ENCODE measurements at places on chromosomes 6 and 20.

GRCh38 chr20:58102744-58103516 lies 125.5 kb downstream of the ANKRD60 start:
- peak; percentile 53 for ATAC-seq

DNA sequence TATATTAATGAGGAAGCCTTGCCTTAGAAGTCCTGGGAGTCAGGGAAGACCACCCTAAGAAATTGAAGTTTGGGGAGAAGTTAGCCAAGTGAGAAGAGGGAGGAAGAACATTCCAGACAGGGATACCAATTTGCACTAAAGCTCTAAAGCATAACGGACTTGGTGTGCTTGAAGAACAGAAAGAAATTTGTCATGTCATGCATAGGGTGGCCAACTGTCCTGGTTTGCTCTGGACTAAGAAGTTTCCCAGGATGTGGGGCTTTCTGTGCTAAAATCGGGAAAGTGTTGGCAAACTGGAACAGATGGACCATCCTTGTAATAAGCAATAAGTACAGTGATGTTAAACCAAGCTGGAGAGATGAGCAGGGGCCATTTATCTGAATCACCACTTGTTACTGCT lies 217.6 kb downstream of the ZNF217 start:
- ATAC-seq: no peak

GRCh38 chr6:162267641-162268040 lies 459.9 kb downstream of the PRKN start:
- ATAC-seq: no peak

GRCh38 chr6:75812560-75812959 lies 63.5 kb downstream of the MYO6 start:
- ATAC-seq: no peak

- ATAC-seq: peak; percentile 93
Observed at GRCh38 chr20:1266167-1266973, at the start of gene SNPH. Gene SNPH, plus strand, starts transcription at chr20:1266294. Its CDS starts 29,946 bp downstream, at chr20:1296240.

DNA sequence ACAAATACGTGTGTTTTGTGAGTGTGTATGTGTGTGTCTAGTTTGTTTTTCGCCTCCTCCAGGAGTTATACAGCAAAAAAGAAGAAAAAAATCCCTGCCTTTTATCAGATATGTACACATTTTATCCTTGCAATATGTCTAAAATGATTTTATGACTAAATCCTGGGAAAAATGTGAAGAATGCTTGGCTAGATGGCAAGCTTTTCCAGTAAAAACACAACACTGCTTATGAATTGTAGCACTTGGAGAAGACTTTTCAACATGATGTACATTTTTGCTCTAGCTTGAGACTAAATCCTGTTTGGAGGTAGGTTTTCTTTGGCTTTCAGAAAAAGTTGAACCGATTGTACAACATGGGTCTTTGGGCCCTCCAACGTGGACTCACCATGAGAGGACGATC lies 160.2 kb downstream of the GMPR start:
- ATAC-seq: no peak

- ATAC-seq: peak; percentile 76
Observed at GRCh38 chr6:170516783-170517616, 36.1 kb downstream of the PSMB1 start.

DNA sequence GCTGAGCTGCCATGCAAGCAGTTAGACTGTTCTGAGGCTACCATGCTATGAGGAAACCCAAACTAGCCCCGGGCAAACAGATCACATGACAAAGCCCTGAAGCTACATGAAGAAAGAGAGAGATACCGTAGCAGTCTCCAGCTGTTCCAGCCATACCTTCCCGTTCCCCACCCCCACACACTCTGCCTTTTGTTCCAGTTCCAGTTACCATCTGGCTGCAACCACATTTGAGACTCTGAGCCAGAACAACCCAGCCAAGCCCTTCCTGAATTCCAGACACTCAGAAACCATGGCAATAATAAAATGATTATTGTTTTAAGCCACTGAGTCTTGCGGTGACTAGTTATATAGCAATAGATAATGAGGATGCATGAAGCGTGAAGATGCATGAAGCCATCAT lies 28.3 kb downstream of the RIN2 start:
- no peak for ATAC-seq

DNA sequence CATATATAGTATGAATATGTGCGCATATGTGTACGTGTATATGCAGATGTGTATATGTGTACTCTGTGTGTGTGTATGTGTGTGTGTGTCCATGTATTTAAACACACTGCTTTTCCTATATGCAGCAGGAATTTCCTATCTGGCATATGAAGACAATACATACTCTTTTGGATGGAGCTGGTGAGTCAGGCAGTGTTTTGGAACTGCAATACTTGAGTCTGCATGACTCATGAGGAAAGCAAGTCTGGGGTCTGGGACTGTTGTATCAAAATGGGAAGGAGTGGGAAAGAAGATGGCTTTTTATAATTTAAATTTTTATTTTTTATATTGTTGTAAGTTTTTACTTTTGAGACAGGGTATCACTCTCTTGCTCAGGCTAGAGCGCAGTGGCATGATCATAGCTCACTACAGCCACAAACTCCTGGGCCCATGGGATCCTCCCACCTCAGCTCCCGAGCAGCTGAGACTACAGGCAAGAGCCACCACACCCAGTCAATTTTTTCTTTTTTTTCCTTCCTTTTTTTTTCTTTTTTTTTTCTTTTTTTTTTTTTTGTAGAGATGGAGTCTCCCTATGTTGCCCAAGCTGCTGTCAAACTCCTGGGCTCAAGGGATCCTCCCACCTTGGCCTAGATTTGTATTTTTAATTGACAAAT lies 72.2 kb downstream of the ATXN1 start:
- ATAC-seq: no peak

DNA sequence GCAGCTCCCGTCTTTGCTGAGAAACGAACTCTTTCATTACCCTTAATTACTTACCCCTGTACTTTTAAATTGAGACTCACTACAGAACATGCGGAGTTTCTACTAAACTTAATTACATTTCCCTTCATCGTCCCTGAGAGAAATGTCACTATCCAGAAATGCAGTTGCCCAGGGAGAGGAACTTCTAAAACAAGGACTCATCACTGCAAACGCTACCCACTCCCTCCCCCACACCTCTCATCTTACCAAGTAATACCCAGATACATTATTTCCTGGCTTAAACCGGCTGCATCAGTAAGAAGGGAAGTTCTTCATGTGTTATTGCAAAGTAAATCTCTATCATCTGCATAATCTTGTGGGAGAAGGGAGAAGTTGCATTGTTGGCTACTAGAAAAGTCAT lies 138.3 kb downstream of the IPCEF1 start:
- ATAC-seq: no peak

DNA sequence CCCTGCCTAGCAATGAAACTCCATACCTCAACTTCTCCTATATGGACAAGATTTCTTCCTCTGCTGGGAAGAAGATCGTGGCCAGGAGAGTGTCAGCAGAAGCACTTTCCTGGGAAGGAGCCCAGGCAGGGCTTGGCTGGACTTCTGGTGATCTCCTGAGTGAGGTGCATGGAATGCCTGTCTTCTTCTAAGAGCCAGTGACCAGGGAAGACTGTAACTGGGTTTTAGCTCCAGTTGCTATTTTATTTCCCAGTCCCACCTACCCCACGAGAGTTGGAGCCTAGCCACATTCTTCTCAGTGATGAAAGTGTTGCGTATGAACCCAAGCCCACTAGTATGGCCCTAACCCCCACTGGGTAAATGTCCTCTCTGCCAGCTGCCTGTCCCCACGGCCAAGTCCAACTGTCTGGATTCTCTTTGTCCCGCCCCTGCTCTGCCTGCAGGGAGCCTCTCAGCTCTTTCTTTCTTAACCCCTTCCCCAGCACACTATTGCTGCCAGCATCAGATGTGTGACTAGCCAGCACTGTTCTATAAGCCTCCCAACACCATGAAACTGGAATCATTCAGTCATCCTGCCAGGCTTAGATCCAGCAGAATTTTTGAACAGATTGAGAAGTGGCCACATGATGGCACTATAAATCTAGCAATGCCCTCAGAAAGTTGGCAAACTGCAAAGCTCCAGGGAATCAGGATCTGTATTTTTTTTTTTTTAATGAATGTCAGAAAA lies 69.8 kb upstream of the FAM184A start:
- ATAC-seq: no peak

GRCh38 chr6:118524686-118525085 lies 23.4 kb upstream of the PLN start:
- no peak for ATAC-seq

DNA sequence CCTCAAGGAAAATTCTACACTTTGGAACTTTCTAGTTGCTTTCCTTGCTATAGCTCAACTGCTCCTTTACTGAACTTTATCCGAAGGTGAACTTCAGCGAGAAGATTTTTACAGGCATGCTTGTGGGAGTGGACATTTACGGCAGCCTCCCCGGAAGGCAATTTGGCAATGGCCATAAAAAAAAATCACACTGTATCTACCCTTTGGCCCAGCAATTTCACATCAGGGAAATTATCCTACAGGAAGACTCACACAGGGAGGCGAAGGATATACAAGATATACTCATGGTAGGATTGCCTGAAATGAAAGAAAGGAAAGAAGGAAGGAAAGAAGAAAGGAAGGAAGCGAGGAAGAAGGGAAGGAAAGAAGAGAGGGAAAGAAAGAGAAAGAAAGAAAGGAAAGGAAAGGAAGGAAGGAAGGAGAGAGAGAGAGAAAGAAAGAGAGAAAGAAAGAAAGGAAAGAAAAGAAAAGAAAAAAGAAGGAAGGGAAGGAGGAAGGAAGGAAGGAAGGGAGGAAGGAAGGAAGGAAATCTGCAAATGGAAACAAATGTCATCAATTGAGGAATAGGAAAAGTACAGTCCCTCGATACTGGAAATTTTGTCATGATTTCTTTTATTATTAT lies 25.7 kb downstream of the OVOL2 start:
- no peak for ATAC-seq

GRCh38 chr20:44861531-44862006 lies 23.9 kb upstream of the YWHAB start:
- no peak for ATAC-seq

DNA sequence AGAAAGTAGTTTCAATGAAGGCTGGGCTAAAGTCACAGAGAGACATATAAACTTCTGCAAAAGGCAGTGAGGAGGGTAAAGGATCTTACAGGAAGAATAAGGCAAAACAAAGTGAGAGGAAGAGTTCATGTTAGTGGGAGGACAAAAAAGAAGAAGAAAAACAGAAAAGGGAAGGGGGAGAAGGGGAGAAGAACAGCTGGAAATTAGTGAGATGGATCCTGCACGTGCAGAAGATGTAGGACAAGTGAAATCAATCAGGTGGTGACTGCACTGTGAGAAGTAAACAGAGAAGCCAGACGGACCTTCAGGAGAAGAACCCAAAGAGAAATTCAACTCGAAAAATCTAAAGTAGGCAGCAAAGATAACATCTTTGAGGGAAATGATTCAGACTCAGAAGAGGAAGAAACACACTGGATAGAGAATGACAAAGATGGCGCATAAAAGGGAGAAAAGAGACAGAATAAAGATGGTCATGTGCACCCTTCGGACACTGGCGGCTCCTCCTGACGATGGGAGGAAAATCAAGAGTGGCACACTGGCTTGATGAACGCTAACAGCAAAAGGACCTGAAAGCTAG lies 105.9 kb downstream of the MYB start:
- ATAC-seq: no peak

DNA sequence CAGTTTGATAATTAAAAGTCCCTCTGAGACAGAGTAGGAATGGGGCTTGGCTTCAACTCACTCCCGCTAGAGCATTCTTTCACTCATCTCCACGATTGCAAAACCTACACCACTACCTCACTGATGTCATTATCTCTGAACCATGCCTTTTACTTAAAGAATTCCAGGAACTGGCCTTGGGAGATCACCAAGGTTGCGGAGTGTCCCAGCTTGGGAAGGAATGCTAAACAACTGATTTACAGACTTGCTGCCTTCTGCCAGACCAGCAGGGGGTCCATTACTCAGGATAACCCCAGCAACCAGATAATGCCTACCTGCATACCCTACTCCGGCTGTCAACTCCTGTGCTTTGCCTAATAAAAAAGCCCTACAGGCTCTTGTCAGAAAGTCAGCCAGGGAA lies 102.2 kb upstream of the RALGAPA2 start:
- ATAC-seq: no peak

DNA sequence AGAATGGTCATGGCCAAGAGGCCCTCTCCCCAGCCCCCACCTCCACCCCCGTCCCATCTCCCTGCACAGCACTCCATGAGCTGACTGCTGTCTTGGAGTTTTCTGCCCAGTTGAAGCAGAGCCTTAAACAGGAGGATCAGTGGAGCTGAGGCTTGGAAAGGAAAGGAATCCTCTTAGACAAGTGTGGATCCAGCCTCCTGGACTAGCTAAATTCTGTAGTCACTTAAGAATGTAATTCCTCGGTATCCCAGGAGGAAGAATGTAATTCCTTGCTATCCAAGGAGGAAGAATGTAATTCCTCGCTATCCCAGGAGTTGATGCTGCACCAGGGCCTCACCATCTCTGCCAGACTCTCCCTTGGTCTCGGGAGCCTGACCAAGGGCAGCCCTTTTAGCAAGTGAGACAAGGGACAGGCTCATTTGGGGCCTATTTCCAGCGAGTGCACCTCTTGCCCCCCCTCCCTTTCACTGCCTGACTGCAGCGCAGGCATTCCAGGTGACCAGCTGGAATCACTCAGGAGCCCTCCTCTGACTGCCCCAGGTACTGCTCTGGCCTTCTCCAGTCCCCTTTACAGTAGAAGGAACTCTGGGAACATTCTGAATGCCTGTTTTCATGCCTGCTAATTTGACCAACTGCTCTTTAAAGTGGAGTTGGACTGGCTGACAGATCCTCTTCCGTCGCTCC lies 76.2 kb downstream of the TCP11 start:
- no peak for ATAC-seq

DNA sequence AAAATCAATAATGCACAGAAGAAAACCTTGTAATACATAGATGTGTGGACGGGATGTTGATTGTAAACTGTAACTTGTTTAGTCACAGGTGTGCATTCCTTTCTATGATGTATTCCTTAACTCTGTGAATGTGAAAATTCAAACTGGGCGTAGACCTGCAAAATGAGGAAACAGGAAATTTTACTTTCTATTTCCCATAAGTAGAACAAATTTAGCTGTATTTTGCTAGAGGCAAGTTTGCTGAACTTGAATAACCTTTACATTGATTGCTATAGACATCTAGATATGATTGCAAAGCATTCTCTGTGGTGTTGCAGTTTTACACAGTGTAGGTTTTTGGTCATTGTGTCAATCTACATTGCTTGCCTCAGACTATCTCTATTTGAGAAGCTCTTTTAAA lies 368.4 kb upstream of the MAN1A1 start:
- ATAC-seq: no peak

GRCh38 chr20:34720266-34720665 lies 16.1 kb downstream of the TP53INP2 start:
- ATAC-seq: no peak

GRCh38 chr6:85453490-85453889 lies 3.6 kb downstream of the NT5E start:
- no peak for ATAC-seq

All from activated CD4-positive, CD25-positive, alpha-beta regulatory T cell treated with anti-CD3 and anti-CD28 coated beads, Interleukin-2, amount 50 U/mL, for 24 hours (primary cell).